ENCODE measurements at places on chromosomes 6 and 20.

DNA sequence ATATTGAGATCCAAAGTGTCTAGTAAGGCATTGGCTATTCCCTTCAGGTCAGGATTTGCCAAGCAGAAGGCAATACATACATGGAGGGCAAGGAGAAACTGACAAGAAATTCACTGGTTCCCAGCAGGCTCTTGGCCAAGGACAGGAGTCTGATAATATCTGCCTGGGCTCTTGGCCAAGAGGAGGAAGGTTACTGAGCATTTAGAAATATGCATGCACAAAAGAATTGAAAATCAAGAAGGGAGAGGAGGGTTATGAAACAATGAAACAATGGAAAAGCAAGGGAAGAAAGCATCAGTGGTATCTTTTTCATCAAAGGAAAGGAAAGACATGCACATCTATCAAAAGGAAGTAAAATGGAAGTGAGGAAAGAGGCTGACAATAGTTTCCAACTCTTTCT lies 42.4 kb downstream of the ARHGAP18 start:
- no peak for DNase-seq
- H3K27me3 ChIP-seq: no peaks in the 10 kb centered on the region
- peaks cover 2% of the 10 kb centered on the region for H3K36me3 ChIP-seq
- H3K27ac ChIP-seq: no peak overlapping the region

- DNase-seq: no peak
- peaks cover 7% of the 10 kb centered on the region for H3K4me1 ChIP-seq
- no peak overlapping the region for H3K27ac ChIP-seq
- H3K36me3 ChIP-seq: peaks cover 19% of the 10 kb centered on the region
- H3K4me3 ChIP-seq: no peak overlapping the region
- H3K27me3 ChIP-seq: no peaks in the 10 kb centered on the region
Observed at GRCh38 chr6:151434369-151434768, 17.6 kb downstream of the RMND1 start.

DNA sequence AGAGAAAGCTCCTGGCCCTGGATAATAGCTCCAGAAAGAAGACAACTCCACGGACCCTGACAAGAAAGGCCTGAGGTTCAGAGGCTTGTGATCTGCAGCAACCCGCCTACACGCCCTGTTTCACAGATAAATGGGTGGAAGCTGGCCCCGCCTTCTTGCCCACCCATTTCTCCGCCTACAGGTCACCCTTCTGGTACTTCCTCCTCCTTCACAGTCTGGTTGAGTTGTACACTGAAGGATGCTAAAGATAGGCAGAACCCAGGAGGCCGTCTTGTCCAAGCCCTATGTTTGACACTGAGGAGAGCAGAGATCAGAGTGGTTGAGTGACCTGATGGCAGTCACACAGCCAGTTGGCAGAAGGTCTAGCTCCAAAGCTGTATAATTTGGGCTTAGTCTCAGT lies 34.2 kb upstream of the MDGA1 start:
- H3K4me1 ChIP-seq: peaks cover 9% of the 10 kb centered on the region
- no peak overlapping the region for H3K4me3 ChIP-seq
- H3K36me3 ChIP-seq: no peaks in the 10 kb centered on the region
- peak; percentile 31 for DNase-seq

- peaks cover 7% of the 10 kb centered on the region for H3K27me3 ChIP-seq
- DNase-seq: no peak
- H3K4me1 ChIP-seq: peaks cover 10% of the 10 kb centered on the region
- no peaks in the 10 kb centered on the region for H3K36me3 ChIP-seq
Observed at GRCh38 chr6:14294270-14294951, 176.8 kb downstream of the CD83 start.

- H3K27ac ChIP-seq: peak overlapping the region; percentile 97
- H3K4me3 ChIP-seq: peak overlapping the region; percentile 31
- peaks cover 77% of the 10 kb centered on the region for H3K4me1 ChIP-seq
- DNase-seq: no peak
- H3K27me3 ChIP-seq: no peaks in the 10 kb centered on the region
- peaks cover 28% of the 10 kb centered on the region for H3K36me3 ChIP-seq
Observed at GRCh38 chr20:44642203-44643153, 9.0 kb downstream of the ADA start.

Data from activated T-helper 1 cell treated with anti-CD3 and anti-CD28 coated beads, Interleukin-12 subunit alpha, Interleukin-12 subunit beta, Interleukin-2, Interleukin-4 antibody, amounts not matched to agents 30 ng/mL and 10 ng/mL and 1 ng/mL, durations not matched to agents 14 hours and 24 hours and 36 hours (primary cell).